Esophagus squamous epithelium (tissue), 5 donors: ENCODE measurements at places on chromosomes 16 and 17.

- peaks cover 55% of the 10 kb centered on the region for H3K36me3 ChIP-seq
- H3K4me1 ChIP-seq: peaks cover 9% of the 10 kb centered on the region
- DNase-seq: no peak
- H3K27me3 ChIP-seq: no peaks in the 10 kb centered on the region
- no peak overlapping the region for H3K4me3 ChIP-seq
Observed at GRCh38 chr17:50185631-50186471, 15.6 kb downstream of the COL1A1 start.

DNA sequence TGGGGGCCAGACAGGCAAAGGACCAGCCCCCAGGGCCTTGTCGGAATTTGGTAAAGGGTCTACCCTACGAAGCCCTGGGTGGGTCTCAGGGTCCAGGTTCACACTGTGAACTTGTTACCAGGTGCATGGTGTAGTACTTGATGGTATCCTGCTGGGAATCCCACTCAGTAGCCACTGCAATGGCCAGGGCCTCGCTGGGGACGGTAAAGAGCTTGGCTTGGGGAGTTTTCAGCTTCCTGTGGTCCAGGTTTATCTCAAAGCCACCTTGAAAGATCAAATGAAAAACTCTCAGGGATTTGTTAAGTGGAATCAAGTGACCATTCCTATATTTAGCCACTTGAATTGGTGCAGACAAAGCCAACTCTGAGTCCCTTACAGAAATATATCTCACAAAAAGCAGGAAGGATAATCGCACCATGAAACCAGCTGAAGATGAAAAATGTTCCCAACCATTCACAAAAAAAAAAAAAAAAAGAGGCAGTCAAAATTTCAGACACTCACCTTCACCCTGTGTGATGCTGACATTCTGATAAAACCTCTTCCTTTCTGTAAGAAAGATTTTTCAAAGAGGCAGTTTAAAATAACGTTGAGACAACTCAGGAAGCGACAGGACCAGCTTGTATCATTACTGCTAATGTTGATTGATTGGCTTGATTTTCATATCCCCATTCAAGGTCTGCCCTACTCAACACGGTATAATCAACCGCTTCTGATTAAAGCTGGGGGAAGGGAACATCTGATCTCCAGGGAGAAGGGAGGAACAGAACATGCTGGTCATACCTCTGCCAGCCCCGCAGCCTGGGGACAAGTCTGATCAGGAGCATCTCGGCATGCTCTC, 10.6 kb downstream of the ATPAF2 start:
- H3K27ac ChIP-seq: no peak overlapping the region
- H3K27me3 ChIP-seq: no peaks in the 10 kb centered on the region
- no peaks in the 10 kb centered on the region for H3K4me1 ChIP-seq

- no peaks in the 10 kb centered on the region for H3K27me3 ChIP-seq
- peaks cover 4% of the 10 kb centered on the region for H3K4me1 ChIP-seq
- H3K27ac ChIP-seq: no peak overlapping the region
- no peak overlapping the region for H3K4me3 ChIP-seq
Observed at GRCh38 chr17:46264456-46265198, 30.3 kb upstream of the LRRC37A start.

- peak overlapping the region; percentile 79 for H3K4me3 ChIP-seq
- H3K4me1 ChIP-seq: peaks cover 28% of the 10 kb centered on the region
- DNase-seq: no peak
- H3K27ac ChIP-seq: peak overlapping the region; percentile 95
Observed at GRCh38 chr17:2040942-2041560, 771 bp upstream of the OVCA2 start.

DNA sequence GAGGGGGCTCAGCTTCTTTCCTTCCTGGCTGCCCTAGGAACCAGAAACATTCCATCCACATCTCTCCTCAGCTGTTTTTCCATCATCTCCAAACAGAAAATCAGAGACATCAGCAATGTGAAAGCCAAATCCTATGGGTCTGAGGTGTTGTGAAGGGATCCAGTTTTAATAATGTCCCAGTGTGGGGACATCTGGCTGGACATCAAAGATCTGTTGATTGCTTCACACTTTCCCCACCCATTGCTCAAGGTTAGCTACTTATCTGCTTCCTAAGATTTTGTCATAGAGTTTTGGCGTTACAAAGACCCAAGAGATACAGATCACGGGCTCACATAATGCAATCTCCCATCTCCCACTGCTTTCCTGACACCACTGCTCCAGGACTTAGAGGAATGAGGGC, 47.8 kb upstream of the AXIN2 start:
- H3K27me3 ChIP-seq: no peaks in the 10 kb centered on the region
- no peak overlapping the region for H3K27ac ChIP-seq
- H3K36me3 ChIP-seq: no peaks in the 10 kb centered on the region
- no peak for DNase-seq
- H3K4me3 ChIP-seq: no peak overlapping the region

GRCh38 chr17:63173450-63173849, 207.4 kb downstream of the TANC2 start:
- no peak overlapping the region for H3K4me3 ChIP-seq
- H3K36me3 ChIP-seq: no peaks in the 10 kb centered on the region
- H3K27me3 ChIP-seq: no peaks in the 10 kb centered on the region

- no peaks in the 10 kb centered on the region for H3K36me3 ChIP-seq
- no peak overlapping the region for H3K27ac ChIP-seq
- no peak overlapping the region for H3K4me3 ChIP-seq
- H3K4me1 ChIP-seq: peaks cover 9% of the 10 kb centered on the region
- DNase-seq: no peak
- H3K27me3 ChIP-seq: no peaks in the 10 kb centered on the region
Observed at GRCh38 chr16:85627089-85627488, 14.0 kb downstream of the GSE1 start.
